SW480 (cell line): ENCODE measurements at places on chromosomes 6 and 20.

DNA sequence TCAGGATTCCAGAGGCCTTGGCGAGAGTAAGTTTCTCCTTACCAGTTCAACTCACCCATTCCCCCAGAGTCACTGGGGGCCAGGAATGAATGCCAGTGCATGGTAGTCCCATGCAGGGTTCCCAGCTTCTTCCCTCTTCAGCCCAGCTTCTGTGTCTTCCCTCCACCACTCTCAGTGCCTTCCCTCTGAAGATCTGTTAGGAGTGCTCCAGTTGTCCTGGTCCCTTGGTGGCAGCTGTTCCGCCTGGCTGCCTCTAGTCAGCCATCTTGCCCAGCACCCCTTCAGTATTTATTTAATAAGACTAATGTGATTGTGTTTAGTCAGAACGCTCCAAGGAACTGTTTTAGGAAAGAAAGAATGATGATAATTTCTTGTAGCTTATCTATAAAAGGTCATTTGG is 23.1 kb downstream of the FIG4 start:
- DNase-seq = no peak

- DNase-seq = no peak
Measured at GRCh38 chr6:35955970-35956369, 35.1 kb upstream of the SRPK1 start.

- peak; percentile 72 for DNase-seq
Measured at GRCh38 chr6:160462551-160463109, 114.5 kb downstream of the SLC22A3 start.

GRCh38 chr20:8532169-8532568 is 400.1 kb downstream of the PLCB1 start:
- DNase-seq = no peak

GRCh38 chr6:158013904-158014504 is 32.3 kb downstream of the SYNJ2 start:
- no peak for DNase-seq

GRCh38 chr6:22357724-22358189 is 60.9 kb upstream of the PRL start:
- no peak for DNase-seq

GRCh38 chr20:3041854-3042409 is 1.5 kb upstream of the GNRH2 start:
- no peak for DNase-seq

DNA sequence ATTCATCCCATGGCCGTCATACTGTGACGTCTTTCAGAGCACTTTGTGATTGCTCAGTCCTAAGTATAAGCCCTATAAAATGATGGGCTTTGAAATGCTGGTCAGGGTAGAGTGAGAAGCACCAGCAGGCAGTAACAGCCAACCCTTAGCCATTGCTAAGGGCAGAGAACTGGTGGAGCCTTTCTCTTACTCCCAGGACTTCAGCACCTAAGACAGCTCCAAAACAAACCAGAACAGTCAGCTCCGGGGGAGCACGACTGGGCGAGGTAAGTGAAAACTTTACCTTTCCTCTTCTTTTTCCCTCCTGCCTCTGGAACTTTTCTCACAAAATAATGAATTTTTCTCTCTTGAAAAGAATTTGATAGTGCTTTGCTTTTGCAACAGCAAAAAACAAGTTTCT is at the start of gene VIP:
VIP (plus strand) TSS at position 104 of the 400 bp plus-strand sequence. CDS start 1,381 bp downstream, outside the sequence.
- peak; percentile 36 for DNase-seq

- DNase-seq = peak; percentile 59
Measured at GRCh38 chr6:158818581-158819212, 471 bp downstream of the EZR start.

DNA sequence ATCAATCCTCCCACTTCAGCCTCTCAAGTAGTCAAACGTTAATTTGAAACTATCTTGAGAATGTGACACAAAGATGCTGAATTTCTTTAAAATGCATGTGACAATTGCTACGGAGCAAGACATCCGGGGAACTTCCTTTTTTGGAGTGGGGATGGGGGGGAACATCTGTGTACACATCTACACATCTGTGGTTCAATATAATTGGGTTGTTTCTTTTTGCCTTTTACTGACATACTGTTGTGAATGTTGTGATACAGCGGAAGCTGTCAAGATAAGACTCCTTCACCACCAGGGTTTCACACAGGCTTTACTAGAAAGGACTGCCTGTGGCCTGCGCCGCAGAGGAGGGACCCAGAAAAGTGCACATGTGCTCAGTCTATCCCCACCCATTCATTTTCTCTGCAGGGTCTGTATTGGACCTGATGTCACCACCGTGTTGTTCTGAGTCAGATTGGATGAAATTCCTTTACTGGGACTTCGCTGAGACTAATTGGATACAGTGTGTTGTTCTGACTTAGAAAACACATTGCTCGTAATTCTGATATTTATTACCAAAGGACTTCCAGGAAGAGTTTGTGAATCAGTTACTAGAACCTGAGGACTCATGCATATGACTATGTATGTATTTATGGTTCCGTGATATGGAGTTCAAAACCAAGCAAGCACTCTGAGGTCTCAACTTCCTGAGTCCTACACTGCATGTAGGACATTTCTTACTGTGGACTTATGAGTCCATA is 98.7 kb upstream of the SGK1 start:
- DNase-seq = no peak

DNA sequence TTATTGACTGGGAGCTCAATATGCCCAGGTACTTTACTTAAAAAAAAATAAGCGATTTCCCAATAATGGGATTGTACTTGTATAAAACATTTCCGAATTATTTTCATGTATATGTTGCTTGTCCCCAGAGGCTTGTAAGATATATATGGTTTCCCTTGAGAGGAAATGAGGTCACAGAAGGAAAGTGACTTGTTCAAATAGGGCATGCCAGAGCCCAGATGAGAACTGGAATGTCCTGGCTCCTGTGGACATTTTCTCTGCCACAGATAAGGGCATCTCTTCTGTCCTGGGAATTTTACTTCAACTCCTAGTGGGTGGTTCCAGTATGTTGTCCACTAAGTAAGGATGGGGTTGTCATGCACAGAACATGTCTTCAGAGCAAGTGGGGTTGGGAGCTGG is 63.0 kb downstream of the LYRM2 start:
- DNase-seq = no peak

DNA sequence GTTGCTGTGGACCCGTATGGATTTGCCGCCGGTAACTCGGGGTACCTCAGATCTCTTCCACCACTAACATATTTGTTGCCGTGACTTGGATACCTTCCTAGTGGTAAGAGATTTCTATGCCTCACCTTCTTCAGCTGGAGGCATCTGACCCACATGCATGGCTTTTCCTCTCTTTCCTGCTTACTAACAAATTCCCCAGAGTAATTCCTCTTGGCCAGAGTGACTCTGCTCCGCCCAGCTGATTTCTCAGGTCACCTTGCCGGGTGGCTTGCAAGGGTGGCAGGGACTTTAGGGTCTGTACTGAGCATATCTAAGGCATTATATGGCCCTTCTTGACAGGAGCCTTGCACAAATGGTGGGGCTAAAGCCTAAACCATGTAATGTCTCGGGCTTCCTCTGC is 38.2 kb downstream of the FAM184A start:
- DNase-seq = no peak

- no peak for DNase-seq
Measured at GRCh38 chr6:134267917-134268361, 50.0 kb downstream of the SGK1 start.

DNA sequence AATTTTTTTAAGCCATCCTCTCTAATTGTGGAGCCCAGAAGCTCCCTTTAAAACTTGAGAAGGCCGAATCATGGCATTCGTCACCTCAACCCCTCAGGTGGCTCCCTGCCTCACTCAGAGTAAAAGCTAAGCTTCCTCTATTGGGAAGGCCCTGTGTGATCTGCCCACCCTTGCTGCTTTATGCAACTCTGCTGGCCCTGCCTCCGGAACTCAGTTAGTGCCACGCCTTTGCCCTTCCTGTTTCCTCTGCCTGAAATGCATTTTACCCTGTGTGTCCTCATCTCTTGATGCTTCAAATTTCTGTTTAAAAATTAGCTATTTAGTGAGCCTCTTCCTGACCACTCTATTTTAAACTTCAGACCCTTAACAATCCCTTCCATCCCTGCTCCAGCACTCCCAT is 5.7 kb downstream of the PACRG start:
- DNase-seq = no peak

- no peak for DNase-seq
Measured at GRCh38 chr6:66179361-66179760, 472.3 kb upstream of the EYS start.

DNA sequence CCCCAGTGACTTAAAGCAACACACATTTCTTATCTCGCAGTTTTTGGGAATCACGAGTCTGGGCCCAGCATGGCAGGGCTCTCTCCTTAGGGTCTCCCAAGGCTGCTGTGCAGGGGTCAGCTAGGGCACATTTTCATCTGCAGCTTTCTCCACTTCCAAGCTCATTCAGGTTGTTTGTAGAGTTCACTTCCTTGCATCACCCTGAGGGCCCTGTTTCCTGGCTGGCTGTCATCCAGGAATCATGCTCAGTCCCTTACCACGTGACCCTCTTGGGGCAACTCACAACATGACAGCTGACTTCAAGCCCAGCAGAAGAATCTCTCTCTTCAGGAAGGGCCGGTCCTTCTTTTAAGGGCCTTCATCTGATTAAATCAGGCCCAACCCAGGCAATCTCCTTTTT is 21.3 kb downstream of the SNAP25 start:
- no peak for DNase-seq

- DNase-seq = no peak
Measured at GRCh38 chr20:35635652-35636051, 20.0 kb downstream of the SPAG4 start.

DNA sequence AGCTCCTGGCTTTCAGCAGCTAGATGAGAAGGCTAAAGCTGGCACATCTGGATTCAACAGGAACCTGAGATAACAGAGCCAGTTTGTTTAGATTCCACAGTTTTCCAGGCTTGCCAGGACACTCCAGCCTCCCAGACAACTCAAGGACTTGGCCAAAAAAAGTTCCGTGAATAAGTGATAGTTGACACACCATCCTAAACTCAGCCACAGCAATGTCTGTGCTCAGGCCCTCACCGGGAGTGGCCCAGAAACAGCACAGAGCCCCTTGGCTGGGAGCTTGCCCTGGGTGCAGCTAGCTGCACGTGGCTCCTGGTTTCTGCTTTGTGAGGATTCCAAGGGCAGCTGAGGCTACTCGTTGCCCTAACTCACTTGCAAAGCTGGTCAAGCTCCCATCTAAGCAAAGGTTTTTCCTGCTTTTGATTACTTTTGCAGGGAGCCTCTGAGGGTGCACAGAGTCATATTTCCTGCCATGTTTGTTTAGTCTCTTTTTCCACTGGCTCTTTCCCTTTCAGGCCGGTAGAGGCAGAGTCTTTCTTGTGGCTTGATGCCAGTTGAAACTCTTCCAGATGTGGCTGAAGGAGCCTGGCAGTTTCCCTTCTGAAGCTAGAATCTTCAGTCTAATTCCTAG is 118.3 kb upstream of the ECI2 start:
- DNase-seq = no peak

DNA sequence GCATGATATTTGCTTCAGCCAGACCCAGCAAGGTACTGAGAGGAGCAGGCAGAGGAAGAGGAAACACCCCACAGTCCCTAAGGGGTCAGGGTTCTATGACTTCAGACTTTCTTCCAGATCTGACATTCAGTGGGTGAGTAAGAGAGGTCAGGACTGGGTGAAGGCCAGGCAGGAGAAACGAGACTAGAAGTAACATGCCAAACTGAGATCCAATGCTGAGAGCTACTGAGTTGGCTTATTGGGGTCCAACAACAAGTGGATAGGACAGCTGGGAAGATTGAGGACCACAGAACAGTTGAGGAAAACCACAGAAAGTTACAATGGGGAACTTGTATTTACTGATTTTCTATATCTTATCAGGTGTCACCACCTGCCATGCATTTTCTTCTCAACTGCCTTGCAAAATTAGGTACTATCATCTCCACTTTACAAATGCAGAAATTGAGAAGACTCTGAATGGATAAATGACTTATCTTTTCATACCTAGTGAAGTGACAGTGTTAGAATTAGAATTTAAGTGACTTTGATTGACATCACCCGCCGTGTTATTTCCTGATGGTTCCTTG is 43.8 kb upstream of the HIVEP1 start:
- DNase-seq = no peak

GRCh38 chr20:47805951-47806350 is 20.7 kb upstream of the SULF2 start:
- no peak for DNase-seq

DNA sequence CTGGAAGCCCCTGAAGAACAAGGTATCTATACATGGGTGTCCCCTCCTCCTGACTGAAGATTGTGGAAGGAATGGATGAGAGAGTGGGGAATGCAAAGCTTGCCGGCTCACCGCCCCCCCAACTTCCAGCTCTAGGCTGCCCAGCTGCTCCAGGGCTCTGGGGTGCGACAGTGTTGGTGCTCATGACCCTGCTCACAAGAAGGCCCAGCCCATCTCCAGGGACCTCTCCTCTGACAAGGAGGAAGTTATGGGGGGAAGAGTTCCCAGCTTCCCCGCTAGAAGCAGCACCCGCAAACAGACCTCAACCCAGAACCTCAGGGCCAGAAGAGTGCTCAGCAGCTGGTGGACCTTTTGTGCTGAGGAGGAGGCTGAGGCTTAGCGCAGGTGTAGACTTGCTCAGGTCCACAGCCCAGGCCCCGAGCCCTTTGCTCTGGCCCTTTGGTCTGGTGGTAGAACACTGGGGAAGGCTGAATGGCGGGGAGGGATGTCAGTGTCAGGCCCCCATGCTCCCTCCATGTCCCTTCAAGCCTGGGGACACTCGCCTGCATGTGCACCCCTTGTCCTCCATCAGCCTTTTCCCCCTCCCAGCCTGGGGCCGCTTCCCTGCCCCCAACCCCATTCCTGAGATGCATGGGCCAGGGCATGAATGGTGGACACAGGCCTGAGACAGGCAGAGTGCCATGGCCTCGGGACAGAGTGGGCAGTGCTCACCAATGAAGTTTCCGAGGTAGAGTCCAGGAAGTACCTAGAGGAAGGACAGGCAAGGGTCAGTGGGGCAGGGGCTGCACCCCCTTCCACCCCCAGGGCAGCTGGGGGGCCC is 1.3 kb downstream of the DUSP15 start:
- DNase-seq = no peak

- DNase-seq = peak; percentile 69
Measured at GRCh38 chr6:18503593-18504231, 116.6 kb downstream of the RNF144B start.

DNA sequence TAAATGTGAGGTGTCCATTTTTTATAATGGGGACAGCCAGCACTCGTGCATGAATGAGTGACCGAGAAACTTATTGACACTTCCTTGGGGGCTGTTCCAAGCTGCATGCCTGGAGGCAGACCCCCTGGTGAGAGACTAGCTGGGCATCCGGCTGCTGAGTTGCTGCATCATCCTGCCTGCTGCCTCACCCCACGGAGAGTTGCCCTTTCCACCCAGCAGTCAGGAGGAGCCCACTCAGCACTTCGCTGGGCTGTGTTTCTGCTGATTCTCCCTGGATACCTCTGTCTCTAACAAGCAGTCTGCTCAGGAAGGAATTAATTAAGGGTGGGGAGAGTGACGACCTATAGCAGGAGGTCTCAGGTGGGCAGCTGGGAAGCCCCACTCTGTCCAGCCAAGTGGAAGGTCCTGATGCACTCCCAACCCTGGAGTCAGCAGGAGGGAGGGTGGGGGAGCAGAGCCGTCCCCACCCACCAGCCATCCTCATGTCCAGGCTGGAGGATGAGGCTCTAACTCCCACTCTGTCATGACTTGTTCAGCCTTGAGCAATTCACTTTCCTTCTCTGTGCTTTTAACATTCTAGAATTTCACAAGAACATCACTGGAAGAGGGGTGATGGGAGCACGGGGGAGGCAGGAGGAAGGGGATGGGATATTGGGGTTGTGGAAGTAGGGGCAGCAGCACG is 177.3 kb downstream of the LRFN2 start:
- DNase-seq = no peak
